D721Med (cell line): ENCODE measurements at places on chromosomes 6 and 20.

GRCh38 chr6:89482126-89482525 is 49.2 kb downstream of the ANKRD6 start:
- DNase-seq: no peak

- DNase-seq: no peak
Observed at GRCh38 chr6:150717419-150717818, 117.7 kb downstream of the PLEKHG1 start.

- no peak for DNase-seq
Observed at GRCh38 chr20:36314734-36315544, 8.8 kb downstream of the DLGAP4 start.

DNA sequence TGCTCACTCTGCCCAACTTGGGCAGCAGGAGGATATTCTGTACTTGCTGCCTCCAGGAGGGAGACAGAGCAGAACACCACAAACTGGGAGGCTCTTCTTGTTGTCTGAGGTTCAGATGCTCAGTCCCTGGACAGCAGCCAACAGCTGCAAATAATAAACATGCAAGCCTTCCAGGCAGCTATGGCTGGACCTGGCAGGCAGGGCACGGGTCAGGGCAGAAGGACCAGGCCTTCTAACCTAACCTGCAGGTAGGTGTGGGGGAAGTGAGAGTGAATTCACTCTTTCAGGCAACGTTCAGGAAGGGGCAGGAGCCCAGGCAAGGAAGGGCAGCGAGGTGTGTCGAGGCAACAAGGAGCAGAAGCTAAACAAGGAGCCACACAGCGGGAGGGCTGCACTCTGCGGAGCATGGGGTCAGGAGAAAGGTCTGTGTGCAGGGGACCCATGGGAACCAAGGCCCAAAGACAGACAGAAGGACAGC is 31.5 kb downstream of the NINL start:
- DNase-seq: no peak

- DNase-seq: no peak
Observed at GRCh38 chr6:130019326-130020072, 1.1 kb downstream of the L3MBTL3 start.

- no peak for DNase-seq
Observed at GRCh38 chr6:137923866-137924653, 57.0 kb downstream of the TNFAIP3 start.

DNA sequence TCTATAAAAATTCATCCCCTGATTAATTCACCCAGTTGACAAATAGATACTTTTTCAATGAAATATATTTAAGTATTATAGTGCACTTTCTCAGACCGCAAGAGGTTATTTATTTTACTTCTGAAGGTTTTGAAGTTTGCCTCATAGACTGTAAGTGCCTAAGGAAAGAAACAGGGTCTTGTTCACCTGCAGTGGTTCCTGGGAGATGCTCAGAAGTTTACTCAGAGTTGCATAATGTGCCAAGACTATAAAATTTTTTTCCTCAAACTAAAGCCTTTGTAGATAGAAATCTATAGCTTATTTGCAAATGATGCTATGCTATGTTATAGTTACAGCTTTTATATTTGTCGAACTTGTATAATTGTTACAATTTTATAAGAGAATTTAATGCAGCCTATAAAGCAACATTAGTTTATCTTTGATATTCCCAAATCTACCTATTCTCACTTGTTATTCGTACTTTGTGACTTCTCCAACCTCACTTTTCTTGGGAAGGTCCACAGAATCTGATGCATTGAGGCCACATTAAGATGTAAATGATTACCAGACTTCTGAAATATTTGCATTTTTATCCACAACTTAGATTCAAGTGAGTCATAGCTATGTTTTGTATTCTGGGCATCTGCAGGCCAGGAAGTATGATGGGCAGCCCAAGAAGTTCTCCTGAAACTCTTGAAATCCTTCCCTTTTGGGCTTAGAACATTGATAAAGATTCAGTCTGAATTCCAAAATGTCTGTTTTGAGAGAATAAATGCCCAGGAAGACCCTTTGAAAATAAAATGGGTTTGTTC is 35.7 kb downstream of the KCNQ5 start:
- no peak for DNase-seq

- no peak for DNase-seq
Observed at GRCh38 chr6:26025894-26026832, 61.1 kb upstream of the HFE start.

GRCh38 chr6:121482004-121482693 is 46.7 kb downstream of the GJA1 start:
- DNase-seq: no peak

- no peak for DNase-seq
Observed at GRCh38 chr6:153873541-153873940, 165.5 kb upstream of the OPRM1 start.

DNA sequence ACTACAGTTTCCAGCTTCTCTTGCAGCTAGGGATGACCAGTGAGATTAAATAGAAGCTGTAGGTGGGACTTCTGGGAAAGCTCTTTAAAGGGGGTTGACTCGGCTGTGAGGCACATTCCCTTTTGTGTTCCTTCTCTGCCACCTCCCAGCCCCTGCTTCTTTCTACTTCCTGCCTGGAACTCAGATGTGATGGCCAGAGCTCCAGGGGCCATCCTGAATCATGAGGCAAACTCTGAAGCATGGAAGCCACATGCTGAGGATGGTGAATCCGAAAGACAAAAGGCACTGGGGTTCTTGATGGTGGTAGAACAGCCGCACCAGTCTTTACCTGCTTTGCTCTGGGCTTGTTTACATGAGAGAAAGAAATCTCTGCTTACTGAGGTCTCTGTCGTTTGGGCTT is 9.1 kb downstream of the CEBPB start:
- DNase-seq: no peak

- DNase-seq: no peak
Observed at GRCh38 chr6:11315743-11316437, 83.4 kb upstream of the NEDD9 start.

GRCh38 chr6:41670703-41671360 is 32.6 kb downstream of the MDFI start:
- no peak for DNase-seq

DNA sequence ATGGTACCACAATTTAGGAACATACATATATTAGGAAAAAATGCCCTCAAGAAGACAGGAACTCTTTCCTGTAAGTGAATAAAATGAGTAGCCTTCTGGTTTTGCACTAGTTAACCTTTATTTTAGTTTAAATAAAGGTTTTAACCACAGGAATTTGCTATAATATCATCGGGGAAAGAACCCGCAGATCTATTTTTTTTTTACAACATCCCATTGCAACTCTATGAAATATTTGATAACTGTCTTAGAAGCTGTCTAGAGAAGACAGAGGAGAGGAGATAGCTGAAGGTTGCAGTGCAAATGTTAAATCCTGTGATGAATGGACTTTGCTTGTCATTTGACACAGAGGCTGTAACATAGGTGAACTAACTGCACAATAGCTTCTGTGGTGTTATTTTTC is 69.5 kb downstream of the TINAG start:
- DNase-seq: no peak

GRCh38 chr6:13579911-13580310 is 5.5 kb downstream of the SIRT5 start:
- no peak for DNase-seq

GRCh38 chr6:28531479-28532128 is 5.9 kb downstream of the GPX5 start:
- no peak for DNase-seq

DNA sequence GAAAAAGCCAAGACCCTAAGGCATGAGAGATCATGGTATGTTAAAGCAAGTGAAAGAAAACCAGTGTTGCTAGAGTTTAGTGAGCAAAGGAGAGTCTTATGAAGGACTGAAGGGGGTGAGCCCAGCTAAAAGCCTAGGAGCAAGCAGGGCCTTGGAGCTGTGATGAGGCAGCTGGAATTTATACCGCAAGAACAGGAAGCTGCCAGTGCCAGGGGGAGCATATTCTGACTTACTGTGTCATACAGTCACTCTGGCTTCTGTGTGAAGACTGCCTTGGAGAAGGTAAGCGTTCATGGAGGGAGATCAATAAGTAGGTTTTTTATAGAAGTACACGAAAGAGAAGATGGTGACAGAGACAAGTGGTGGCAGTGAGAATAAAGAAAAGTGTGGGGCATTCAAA is 308.9 kb upstream of the THEMIS start:
- no peak for DNase-seq

- no peak for DNase-seq
Observed at GRCh38 chr6:158774717-158775449, 44.3 kb downstream of the EZR start.

DNA sequence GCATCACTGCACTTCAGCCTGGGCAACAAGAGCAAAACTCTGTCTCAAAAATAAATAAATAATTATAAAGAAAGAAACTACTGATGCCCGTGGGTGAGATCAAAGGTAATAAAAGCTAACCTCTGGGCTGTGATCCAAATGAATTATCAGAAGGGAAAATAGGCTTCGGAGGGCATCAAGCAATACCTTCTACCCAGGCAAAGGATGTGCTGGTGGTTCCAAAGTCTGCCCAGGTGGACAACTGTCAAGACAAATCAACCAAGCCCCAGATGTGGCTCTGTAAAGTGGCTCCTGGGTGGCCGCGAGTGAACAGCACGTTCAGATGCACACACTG is 95.6 kb downstream of the SCML4 start:
- DNase-seq: no peak

DNA sequence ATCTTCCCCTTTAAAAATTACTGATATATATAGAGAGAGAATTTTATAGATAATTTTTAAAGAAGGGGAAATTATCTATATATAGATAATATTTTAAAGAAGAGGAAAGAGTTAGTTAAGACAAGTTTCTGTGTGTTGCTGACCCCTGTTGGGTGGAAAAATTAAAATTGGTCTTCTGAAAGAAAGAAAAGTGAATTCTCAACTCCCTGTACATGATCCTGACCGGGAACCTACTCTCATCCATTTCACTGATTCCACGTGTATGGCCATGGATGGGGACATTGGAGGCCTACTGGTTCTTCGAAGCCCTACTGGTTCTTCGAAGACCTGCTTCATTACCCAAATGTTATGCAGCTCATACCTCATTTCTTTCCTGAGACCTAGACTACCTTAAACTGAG is 53.0 kb upstream of the TCF21 start:
- DNase-seq: no peak
